ENCODE measurements at places on chromosomes 12 and 14. TPM values are rescaled to one million over a fixed set of nuclear protein-coding genes. Genes with fewer than 3 reads are reported as not detected.
A peak's percentile ranks its signal among the peaks of the same experiment; 100 is the strongest.

GRCh38 chr14:92426237-92426636 lies 87.3 kb upstream of the RIN3 start:
- DNase-seq, result peak; percentile 58

DNA sequence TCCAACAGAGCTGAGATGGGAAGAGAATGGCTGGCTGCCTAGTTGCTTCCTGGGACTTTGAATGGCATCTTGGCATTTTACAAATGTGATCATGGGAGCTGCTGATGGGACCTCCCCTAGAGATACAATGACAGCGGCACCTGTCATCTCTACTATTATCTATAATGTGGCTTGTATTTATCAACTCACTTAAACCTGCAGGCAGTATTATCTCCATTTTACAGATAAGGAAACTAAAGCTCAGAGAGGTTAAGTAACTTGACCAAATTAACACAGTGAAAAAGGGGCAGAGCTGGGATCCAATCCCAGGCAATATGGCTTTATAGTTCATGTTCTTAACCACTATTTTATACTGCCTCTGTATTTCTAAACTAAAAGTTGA lies 111.7 kb downstream of the CHST11 start:
- no peak for DNase-seq

DNA sequence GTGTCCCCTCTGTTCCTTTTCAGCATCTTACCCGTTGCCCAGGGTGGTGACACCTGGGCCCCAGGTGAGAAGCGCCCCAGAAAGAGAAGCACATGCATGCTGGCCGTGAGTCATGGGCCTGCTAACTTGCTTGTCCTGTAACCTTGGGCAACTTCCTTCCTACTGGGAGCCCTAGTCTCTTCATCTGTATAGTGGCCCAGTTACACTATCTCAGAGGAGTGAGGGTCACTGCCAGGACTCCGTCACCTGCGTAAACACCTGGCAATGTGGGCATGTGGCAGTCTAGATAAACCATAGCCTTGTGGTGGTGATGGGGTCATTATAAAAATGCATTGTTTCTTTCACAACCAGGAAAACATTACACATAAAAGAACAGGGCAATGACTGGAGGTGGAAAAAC lies 125.2 kb downstream of the SLC25A47 start:
- no peak for DNase-seq

The B4GALNT3 gene
- 12.9 TPM for polyA plus RNA-seq

- DNase-seq, result no peak
Observed at GRCh38 chr12:89278169-89278568, 74.1 kb downstream of the DUSP6 start.

GRCh38 chr14:97618401-97618800 lies 821.2 kb downstream of the VRK1 start:
- no peak for DNase-seq

DNA sequence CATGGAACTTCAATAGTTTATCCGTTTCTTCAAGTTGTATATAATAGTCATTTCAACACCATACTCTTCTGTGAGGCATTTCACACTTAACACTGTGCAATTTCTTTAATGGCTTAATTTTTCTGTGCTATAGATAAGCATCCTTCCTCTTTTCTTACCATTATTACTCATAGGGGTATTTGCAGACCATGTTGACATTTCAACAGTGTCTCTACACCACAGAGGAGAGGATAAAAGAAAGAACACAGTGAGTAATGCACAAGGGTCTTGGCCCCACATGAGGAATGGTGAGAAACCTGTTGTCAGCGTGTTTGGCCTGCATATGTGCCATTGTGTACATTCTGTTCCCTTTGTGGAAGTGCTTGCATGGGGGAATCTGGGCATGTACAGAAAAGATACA lies 421.5 kb upstream of the MDGA2 start:
- no peak for DNase-seq

DNA sequence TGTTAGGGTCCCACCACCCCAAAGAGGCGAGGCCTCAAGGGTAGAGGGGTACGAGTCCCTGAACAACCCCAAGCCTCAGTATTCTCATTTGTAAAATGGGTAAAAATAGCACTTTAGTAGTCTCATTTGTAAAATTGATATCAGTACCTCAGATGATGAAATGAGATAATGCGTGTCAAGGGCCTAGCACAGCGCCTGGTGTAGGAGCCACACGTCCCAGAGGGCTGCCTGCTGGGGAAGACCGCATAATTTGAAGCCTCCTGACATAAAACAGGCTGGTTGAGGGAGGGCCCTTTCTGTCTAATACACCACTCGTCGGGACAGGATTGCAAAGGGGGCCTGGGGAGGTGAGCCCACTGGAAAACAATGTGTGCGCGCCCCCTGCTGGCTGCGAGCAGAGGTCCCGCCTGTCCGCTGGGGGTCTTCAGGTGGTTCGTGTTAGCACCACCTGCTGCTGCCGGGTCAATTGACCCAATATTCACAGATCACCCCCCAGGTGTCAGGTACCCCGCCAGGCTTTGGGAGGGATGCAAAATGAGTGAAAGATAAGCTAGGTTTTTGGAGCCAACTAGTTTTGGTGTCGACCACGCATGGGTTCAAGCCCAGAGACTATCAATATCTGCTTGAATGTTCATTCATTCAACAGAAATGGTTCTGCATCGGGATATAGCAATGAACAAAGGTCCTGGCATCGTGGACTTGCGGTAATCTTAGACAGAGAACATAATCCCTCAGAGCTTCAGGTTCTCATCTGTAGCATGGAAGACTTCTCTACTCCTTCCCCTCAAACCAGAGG lies 24.7 kb upstream of the IRF2BPL start:
- DNase-seq, result no peak

- no peak for DNase-seq
Observed at GRCh38 chr12:81143057-81143456, 65.2 kb downstream of the ACSS3 start.

The TMEM63C gene
- polyA plus RNA-seq, result 1.0 TPM

- no peak for DNase-seq
Observed at GRCh38 chr12:112330706-112331105, 51.5 kb downstream of the HECTD4 start.

GRCh38 chr14:93936926-93937325 lies 9.8 kb downstream of the FAM181A start:
- no peak for DNase-seq

DNA sequence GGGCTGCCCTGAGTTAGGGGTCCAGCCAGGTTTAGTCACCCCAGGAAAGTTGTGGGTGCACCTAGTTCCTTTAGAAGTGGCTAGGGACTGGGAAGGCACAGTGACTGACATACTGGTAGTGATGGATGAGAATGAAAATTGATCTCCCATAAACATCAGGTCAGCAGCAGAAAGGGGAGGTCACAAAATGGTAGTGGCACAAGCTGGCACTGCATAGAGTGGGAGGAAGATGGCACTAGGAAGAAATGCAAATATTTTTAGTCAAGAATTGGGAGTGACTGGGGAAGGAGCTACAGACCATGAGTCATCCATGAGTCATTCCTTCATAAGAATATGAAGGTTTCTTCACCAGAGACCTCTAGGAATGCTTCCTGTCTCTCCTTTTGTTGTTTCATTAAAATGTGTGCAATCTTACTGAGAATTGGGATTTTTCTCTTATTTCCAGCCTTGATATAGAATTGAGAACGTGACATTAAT lies 198.3 kb upstream of the AMIGO2 start:
- DNase-seq, result no peak

All from hindlimb muscle (tissue), 1 donor.